ENCODE measurements at places on chromosomes 5 and 9. TPM values are rescaled to one million over a fixed set of nuclear protein-coding genes. Genes with fewer than 3 reads are reported as not detected.

FOXI1 gene
- not detected for total RNA-seq

PRRC1 gene
- total RNA-seq, result 45.3 TPM

MYMK gene
- not detected for total RNA-seq

RETREG1 gene
- not detected for total RNA-seq

CTNND2 gene
- not detected for total RNA-seq

RASGRF2 gene
- total RNA-seq, result 19.8 TPM

PPIC gene
- 66.2 TPM for total RNA-seq

TLX3 gene
- total RNA-seq, result not detected

RNF130 gene
- total RNA-seq, result 42.0 TPM

BARHL1 gene
- total RNA-seq, result not detected

ENHO gene
- total RNA-seq, result under 0.01 TPM

GPR150 gene
- 0.13 TPM for total RNA-seq

PCDHB1 gene
- not detected for total RNA-seq

PLPPR1 gene
- not detected for total RNA-seq

SMC5 gene
- 11.4 TPM for total RNA-seq

CCDC152 gene
- 0.13 TPM for total RNA-seq

SLC34A1 gene
- not detected for total RNA-seq

CATSPER3 gene
- total RNA-seq, result 0.13 TPM

UBAP1 gene
- total RNA-seq, result 22.3 TPM

OCLN gene
- total RNA-seq, result 0.90 TPM

RUSC2 gene
- 7.8 TPM for total RNA-seq

BTNL3 gene
- total RNA-seq, result not detected

EPB41L4B gene
- 0.51 TPM for total RNA-seq

MARVELD2 gene
- 0.90 TPM for total RNA-seq

SWI5 gene
- total RNA-seq, result 16.4 TPM

LRRC14B gene
- not detected for total RNA-seq

CCNJL gene
- total RNA-seq, result 8.5 TPM

IL12B gene
- total RNA-seq, result not detected

CTNNA1 gene
- 515 TPM for total RNA-seq

TMOD1 gene
- total RNA-seq, result 1.7 TPM

SH3GL2 gene
- total RNA-seq, result not detected

ERGIC1 gene
- 57.9 TPM for total RNA-seq

LCN1 gene
- not detected for total RNA-seq

NR4A3 gene
- under 0.01 TPM for total RNA-seq

PKD2L2 gene
- not detected for total RNA-seq

SLC36A3 gene
- total RNA-seq, result not detected

ALDOB gene
- total RNA-seq, result 0.13 TPM

SPATA31E1 gene
- total RNA-seq, result not detected

SPATA31A3 gene
- total RNA-seq, result not detected

GAS1 gene
- 0.77 TPM for total RNA-seq

FOXD1 gene
- total RNA-seq, result 0.13 TPM

RNF183 gene
- not detected for total RNA-seq

RNF38 gene
- total RNA-seq, result 20.2 TPM

JAKMIP2 gene
- total RNA-seq, result not detected
